ENCODE measurements at places on chromosomes 12 and 14.

DNA sequence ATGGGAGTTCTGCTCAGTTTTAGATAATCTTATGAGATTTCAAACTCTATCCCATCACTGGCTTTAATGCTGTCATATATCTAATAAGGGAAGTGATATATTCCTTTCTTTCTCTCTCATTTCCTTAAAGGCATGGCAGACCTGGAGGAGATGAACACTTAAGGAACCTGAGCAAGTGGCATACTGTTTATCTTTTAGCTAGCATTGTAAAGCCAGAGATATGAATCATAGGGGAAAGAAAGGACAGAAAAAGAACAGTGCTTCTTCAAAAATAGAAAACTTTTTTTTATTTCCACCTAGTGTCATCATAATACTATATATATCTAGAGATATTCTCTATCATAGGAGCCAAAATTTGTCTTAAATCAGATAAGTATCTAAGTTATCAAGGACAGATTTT is 68.3 kb upstream of the PSMA6 start:
- no peak for DNase-seq

DNA sequence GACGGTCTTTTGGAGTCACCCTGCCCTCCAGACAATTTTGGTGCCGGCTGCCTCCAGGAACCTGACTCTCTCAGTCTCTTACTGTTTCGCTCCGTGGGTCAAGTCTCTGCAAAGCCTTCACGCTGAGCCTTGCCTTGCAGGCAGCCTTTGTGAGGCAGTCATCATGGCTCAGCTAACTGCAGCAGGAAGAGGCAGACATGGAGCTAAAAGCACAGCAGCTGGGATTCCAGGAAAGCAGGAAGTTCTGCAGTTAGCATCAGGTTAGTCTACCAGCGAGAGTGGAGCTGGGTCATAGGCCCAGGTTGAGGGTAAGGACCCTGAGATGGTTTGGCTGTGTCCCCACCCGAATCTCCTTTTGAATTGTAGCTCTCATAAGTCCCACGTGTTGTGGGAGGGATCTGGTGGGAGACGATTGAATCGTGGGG is 305.4 kb downstream of the PCNX1 start:
- DNase-seq, result no peak

DNA sequence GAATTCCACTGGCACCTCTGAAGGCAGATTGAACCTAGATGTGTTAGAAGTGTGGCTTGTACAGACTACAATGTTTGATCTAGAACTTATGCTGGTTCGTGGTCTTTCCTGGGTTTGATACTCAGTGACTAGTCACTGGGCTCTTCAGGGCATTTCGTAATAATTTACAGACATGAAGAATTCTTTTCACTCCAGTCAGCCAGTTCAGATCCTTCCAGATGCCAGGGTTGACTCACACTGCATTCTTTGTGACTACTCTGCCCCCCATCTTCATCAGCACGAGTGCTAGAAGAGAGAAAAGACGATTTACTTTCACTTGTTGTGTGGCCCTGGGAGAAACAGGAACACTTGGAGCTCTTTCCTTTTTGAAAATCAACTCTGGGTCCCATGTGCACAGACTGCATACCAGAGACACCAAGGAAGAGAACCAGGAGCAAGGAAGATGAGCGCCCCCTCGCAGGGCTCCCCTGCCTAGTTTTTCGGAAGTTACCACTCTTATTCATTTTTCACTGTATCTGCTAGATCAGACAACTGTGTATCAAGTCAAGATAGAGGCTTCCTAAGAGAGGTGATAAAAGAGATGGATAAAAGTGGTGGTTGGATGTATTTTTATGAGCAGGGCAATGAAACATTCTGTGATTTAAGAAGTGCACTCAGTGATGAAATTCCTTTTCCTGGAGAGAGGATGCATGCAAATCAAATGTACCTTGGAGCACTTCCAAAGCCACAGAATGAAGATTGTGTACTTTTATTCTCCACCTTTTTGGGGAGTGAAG is 33.5 kb upstream of the EVL start:
- peak; percentile 81 for DNase-seq

- no peak for DNase-seq
These were observed 329.9 kb downstream of the BMP4 start for GRCh38 chr14:53626761-53627160.

DNA sequence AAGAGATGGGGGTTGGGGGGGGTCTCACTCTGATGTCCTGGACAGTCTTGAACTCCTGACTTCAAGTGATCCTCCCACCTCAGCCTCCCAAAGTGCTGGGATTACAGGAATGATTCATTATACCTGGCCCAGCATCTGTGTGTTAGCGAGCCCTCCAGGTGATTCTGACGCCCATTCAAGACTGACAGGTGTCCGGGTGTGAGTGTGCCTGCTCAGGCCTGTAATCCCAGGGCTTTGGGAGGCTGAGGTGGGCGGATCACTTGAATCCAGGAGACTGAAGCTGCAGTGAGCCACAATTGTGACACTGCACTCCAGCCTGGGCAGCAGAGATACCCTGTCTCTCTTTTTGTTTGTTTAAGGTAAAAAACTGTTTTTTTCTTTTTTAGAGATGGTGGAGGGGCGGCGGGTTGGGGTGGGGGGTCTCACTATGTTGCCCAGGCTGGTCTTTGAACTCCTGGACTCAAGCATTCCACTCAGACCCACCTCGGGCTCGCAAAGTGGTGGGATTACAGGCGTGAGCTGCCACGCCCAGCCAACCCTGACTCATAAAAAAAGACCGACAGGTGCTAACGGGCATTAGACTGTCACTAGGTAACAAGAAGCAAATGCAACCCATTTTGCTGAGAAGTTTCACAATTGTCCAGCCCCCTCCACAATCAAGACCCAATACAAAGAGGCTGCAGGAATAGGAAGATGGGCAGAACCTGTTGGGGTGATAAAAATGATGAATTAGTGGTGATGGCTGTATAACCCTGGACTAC is 4.7 kb downstream of the VSIG10 start:
- no peak for DNase-seq

DNA sequence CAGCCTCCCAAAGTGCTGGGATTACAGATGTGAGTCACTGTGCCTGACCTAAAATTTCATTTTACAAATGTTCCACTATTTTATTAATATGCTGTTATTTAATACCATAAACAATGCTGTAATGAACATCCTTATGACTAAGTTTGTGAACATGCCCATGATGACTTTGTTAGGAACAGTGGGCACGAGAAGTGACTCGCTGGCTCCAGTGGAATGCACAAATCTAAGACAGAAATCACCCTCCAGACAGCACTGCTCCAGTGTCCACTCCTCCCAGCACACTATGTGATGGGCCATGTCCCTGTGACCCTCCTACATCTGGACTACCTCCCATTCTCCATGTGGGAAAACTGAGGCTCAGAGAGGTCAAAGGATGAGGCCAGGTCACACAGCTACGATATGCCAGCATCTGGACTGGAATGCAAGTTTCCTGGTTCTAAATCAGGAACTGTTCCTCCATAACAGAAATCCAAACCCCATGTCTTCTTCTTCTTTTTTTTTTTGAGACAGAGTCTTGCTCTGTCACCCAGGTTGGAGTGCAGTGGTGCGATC is 57.9 kb downstream of the GPR68 start:
- no peak for DNase-seq

DNA sequence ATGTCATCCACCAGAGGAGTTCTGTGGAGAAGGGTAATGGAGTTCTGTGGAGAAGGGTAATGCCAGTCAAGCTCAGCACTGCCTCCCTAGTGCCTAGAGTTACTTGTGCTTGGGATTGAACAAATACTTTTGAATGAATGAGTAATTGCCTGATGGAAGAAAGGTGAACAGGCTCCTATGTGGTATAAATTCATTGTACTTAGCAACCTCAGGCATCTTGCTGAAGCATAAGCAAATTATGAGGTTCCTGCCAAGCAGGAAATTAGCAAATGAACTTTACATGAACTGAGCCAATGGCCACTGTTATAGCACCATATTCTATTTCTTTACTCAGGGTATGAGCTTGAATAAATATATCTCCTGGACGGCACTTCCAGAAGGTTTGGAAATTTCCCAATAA is 1047.2 kb downstream of the SLC6A15 start:
- no peak for DNase-seq

DNA sequence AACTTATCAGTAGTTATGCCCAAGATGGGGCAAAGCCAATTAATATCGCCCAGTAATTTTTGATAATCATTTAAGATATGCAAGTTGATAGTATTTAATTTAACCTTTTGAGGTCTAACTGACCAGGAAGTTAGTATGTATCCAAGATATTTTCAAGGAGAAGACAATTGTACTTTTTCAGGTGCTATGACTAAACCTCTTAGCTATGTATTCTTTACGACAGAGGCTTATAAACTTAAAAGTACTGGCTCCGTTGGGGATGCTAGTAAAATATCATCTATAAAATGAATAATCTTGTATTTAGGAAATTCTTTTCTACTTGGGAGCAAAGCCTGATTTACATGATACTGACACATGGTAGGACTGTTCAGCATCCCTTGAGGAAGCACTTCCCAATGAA is 40.3 kb downstream of the TMTC3 start:
- DNase-seq, result no peak

DNA sequence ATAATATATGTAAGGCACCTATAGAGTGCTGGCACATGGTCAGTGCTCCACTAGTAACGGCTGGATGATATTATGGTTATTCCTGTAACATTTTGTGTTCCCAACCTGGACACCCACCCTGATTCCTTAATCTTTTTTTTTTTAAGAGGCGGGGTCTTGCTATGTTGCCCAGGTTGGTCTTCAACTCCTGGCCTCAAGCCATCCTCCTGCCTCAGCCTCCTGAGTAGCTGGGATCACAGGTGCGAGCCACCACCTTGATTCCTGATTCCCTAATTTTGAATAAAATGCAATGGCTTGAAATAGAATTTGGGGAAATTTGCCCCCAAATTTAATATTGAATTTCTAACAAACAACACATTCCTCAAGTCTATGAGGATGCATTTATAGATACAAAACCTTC is 7.4 kb downstream of the C14orf93 start:
- DNase-seq, result no peak

GRCh38 chr14:91327661-91328312 is 83.3 kb upstream of the GPR68 start:
- no peak for DNase-seq

DNA sequence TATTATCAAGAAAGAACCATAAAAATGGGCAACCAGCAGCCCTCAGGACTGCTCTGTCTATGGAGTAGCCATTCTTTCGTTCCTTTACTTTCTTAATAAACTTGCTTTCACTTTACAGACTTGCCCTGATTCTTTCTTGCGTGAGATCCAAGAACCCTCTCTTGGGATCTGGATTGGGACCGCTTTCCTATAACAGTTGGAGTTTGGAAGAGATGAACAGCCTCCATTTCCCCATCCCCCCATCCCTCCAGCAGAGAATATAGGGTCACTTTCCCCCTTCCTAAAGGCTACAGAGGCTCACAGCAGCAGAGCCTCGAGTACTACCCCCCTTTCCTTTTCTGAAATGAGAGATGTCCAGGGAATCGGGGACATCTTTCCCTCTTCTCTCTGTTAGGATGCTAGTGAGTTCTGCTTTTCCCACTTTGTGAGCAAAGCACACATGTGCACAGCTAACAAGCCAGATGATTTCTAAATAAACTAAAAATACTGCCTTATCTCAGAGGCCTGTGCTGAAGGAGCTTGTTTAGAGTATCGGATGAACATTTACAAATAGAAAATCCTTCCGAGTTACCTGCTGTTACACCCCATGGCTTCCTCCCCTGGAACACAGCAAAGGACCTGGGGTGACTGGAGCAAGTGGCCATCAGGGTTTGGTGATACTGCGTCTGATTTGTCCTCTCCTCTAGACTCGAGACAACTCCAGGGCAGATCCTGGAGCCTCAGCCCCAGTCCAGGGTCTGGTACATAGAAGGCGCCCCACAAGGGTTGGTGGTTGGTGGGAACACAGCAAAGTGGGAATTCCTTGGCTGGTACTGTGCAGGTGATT is 144.2 kb downstream of the SLC38A6 start:
- no peak for DNase-seq

DNA sequence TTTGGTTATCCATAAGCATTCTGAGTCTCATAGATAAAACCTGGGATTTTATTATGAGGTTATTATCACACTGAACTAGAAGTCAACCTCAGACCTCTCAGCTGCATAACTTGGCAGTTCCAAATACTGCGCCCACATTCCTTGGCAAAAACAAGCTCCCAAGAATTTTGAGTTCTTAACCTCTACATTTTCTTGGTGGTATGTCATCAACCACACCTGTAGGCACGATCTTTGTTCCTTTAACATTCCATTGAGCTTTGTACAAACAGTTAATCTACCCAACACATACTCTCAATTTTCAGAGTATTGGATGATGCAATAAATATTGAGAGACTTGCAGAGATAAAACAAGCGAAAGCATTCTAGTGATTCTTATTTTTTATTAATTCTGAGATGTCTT is 371.8 kb upstream of the PRICKLE1 start:
- DNase-seq, result no peak

- DNase-seq, result no peak
These were observed 7.6 kb upstream of the ACADS start for GRCh38 chr12:120718055-120718454.

DNA sequence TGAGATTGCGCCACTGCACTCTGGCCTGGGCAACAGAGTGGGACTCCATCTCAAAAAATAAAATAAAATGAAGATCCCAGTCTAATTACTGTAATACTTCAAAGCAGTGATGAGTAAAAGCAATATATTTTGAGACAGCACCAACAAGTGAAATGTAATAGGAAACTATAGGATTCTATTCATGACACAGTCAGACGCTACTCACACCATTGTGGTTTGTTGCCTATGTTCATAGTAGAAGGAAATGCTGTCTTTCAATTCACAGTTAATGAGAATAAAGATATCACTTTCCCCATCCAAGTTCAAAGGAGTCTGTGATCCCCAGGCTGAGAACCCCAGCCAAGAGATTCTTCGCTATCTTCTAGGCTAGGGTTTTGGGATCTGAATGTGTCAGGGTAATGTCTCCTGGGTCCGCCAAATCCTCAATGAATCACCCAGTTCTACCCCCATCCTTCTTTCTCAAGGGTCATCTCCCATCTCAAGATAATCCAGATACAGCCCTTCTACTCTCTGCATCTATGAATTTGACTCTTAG is 16.6 kb upstream of the DTX1 start:
- DNase-seq, result no peak

- DNase-seq, result no peak
These were observed 188.4 kb downstream of the PAH start for GRCh38 chr12:102728506-102729242.

GRCh38 chr14:95871531-95871930 is 5.1 kb upstream of the TUNAR start:
- no peak for DNase-seq

DNA sequence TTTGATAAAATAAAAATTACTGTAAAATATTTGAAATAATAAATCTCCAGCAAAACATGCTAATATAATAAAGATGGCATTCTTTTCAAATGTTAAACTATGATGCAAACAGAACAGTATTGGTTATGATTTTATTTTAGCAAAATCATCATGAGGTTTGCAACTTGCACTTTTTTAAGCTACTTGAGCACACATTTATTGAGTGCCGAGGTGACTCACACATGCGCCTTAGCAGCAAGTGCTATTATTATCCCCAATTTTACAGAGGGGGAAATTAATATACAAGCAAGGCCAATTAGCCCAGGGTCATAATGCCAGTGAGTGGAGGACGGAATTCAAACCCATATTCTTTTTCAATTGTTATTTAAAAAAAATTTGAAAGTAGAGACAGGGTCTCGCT is 7.3 kb downstream of the DYRK4 start:
- peak; percentile 63 for DNase-seq
